ENCODE measurements at places on chromosomes 1 and 21. TPM values are rescaled to one million over a fixed set of nuclear protein-coding genes. Genes with fewer than 3 reads are reported as not detected.

TOR1AIP1 gene
- total RNA-seq = 87.6 TPM

- peaks cover 3% of the 10 kb centered on the region for H3K36me3 ChIP-seq
- no peak for DNase-seq
- H3K27ac ChIP-seq = no peak overlapping the region
- no peak overlapping the region for H3K4me3 ChIP-seq
Measured at GRCh38 chr1:93744299-93744988, 62.8 kb upstream of the BCAR3 start.

DNA sequence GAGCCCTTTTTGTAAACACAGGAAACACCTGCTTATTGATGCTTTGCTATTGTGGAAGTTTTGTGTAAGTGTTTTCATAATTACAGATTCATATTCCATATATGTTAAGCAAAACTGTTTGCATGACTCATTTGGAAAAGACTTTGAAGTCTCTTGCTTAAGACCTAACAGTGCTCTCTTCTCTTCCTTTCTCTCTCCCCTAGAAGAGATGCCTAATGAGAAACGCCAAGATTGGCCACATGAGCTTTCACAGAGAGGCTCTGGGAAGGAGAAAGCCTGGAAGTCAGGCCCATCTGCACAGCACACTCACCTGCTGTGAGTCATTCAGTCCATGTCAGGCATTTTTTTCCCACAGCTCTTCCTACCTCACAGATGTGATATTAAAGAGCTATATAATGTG is 101.6 kb upstream of the PALMD start:
- no peak overlapping the region for H3K4me3 ChIP-seq
- no peaks in the 10 kb centered on the region for H3K36me3 ChIP-seq
- H3K27me3 ChIP-seq = peaks cover 7% of the 10 kb centered on the region
- no peak overlapping the region for H3K27ac ChIP-seq
- DNase-seq = no peak

- no peak overlapping the region for H3K27ac ChIP-seq
- no peak overlapping the region for H3K4me3 ChIP-seq
- no peak for DNase-seq
- no peaks in the 10 kb centered on the region for H3K36me3 ChIP-seq
- peaks cover 6% of the 10 kb centered on the region for H3K4me1 ChIP-seq
Measured at GRCh38 chr1:8495928-8496401, 178.1 kb downstream of the SLC45A1 start.

KRTAP19-5 gene
- not detected for total RNA-seq

OLFML3 gene
- total RNA-seq = 1.2 TPM

TMCC2 gene
- 10.2 TPM for total RNA-seq

GRCh38 chr1:217660353-217661062 is 29.4 kb downstream of the SPATA17 start:
- peaks cover 9% of the 10 kb centered on the region for H3K4me1 ChIP-seq
- H3K36me3 ChIP-seq = no peaks in the 10 kb centered on the region
- H3K27ac ChIP-seq = peak overlapping the region; percentile 53
- no peak for DNase-seq
- H3K27me3 ChIP-seq = peaks cover 23% of the 10 kb centered on the region
- no peak overlapping the region for H3K4me3 ChIP-seq

NUDT4B gene
- not detected for total RNA-seq

GRCh38 chr1:170494369-170494768 is 37.6 kb upstream of the GORAB start:
- H3K27ac ChIP-seq = no peak overlapping the region
- DNase-seq = no peak
- H3K27me3 ChIP-seq = peaks cover 19% of the 10 kb centered on the region
- H3K4me3 ChIP-seq = no peak overlapping the region
- H3K4me1 ChIP-seq = peaks cover 7% of the 10 kb centered on the region
- H3K36me3 ChIP-seq = no peaks in the 10 kb centered on the region

DNA sequence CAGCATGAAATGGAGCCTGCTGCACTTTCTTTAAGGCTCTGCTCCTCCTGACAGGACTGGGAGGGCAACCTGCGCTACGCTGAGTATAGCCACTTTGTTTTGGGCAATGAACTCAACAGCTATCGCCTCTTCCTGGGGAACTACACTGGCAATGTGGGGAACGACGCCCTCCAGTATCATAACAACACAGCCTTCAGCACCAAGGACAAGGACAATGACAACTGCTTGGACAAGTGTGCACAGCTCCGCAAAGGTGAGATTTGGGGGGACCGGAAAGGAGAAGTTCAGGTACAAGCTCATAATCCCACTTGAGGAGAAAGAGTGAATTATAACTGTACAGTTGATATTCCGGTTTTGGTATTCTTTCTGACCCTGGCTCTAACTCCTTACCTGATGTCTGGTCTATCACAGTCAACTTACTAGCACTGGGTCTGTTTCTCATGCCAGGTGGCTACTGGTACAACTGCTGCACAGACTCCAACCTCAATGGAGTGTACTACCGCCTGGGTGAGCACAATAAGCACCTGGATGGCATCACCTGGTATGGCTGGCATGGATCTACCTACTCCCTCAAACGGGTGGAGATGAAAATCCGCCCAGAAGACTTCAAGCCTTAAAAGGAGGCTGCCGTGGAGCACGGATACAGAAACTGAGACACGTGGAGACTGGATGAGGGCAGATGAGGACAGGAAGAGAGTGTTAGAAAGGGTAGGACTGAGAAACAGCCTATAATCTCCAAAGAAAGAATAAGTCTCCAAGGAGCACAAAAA is 5.4 kb downstream of the ANGPTL7 start:
- no peak overlapping the region for H3K4me3 ChIP-seq
- DNase-seq = no peak
- H3K36me3 ChIP-seq = peaks cover 6% of the 10 kb centered on the region
- peaks cover 3% of the 10 kb centered on the region for H3K4me1 ChIP-seq
- H3K27me3 ChIP-seq = no peaks in the 10 kb centered on the region

TMEM81 gene
- total RNA-seq = 2.2 TPM

DNA sequence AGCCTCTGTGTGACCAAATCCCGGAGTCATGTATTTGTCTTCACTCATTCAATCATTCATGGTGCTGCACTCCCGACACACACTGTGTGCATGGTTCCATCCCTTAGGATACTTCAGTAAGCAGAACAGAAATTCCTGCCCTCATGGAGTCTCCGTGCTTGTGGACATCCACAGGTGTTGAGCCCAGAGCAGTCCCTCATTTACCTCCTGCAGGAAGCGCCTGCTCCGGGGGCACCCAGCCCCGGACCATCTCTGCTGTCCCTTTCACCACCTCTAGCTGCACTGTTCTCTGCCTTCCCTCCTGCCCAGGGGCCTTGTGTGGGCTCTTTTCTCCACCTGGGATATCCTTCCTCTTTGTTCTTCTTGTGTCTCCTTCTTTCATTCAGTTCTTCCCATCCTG is 9.5 kb upstream of the ZBTB21 start:
- peaks cover 14% of the 10 kb centered on the region for H3K27me3 ChIP-seq
- H3K36me3 ChIP-seq = peaks cover 3% of the 10 kb centered on the region
- no peak overlapping the region for H3K4me3 ChIP-seq
- peaks cover 3% of the 10 kb centered on the region for H3K4me1 ChIP-seq
- no peak overlapping the region for H3K27ac ChIP-seq

DNA sequence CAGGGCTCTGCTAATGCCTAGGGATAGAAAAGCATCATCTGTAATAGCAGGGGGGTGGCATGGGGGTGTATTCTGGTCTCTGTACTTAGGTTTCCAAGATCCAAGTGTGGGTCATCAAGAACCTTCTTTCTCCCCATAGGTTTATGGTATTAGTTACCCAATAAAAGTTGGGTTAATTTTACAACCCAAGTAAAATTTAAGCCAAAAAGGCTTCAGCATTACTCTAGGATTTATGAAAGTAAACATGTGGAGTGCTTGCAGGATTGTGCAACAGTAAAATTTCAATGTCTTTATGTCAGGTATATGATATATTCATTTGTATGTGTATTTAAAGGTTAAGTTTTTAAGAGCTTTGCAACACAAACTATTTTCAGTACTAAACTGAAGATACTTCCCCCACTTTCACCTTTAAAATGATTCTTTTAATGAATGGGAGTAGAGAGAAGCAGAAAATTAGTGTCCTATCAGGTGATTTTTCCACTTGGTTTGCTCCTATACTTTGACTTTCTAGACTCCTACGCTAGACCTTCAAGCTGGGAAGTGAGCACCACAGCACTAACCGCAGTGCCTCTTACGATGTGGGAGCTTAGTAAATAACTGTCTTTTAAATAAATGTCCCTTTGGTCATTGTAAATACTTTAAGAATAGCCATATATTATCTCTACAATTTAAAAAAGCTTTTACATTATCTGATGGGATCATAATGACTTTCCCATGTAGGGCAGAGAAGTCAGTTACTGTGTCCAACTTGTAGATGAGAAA is 67.8 kb upstream of the UBE2U start:
- DNase-seq = no peak
- H3K27me3 ChIP-seq = peaks cover 36% of the 10 kb centered on the region
- no peaks in the 10 kb centered on the region for H3K36me3 ChIP-seq
- no peak overlapping the region for H3K27ac ChIP-seq

DNA sequence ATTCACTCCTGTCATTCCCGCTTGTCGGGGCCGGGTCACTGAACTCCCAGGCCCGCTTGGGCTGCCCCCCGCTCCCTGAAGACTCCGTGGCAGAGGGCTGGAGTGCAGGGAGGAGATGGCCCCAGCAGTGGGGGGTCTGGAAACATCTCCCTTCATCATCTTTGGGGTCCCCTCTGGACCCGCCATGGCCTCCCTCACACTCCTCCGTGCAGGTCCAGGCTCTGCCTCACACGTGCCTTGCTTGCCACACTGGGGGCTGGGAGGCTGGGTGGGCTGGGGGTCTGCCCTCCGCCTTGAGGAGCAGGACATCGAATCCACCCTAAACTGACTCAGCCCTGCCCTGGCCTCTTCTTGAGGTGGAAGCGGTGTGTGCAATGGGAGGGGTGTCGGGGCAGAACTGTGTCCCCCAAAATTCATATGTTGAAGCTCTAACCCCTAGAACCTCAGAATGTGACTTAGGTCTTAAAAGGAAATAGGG is 35.2 kb downstream of the POFUT2 start:
- peaks cover 2% of the 10 kb centered on the region for H3K36me3 ChIP-seq
- no peak overlapping the region for H3K4me3 ChIP-seq
- H3K4me1 ChIP-seq = peaks cover 21% of the 10 kb centered on the region

DNA sequence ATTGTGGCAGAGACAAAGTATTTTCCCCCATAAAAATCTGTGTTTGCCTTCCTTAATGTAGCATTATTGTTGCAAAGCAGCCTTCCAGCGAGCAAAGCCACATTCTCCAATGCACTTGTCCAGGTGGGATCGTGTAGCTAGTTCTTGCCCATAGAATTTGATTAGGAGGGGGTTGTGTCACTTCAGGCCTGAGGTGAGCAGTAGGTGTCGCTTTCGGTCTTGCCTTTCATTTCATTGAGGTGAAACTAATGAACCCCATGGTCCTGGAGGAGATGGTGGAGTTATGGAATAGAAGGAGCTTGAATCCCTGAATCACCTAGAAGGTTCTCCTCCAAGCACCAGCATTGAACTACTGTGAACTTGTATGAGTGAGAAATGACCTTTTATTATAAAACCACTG is 318.9 kb upstream of the PBX1 start:
- no peak for DNase-seq
- no peaks in the 10 kb centered on the region for H3K27me3 ChIP-seq
- H3K27ac ChIP-seq = no peak overlapping the region
- H3K36me3 ChIP-seq = no peaks in the 10 kb centered on the region

GSTM2 gene
- total RNA-seq = 44.0 TPM

UMODL1 gene
- 0.23 TPM for total RNA-seq

DNA sequence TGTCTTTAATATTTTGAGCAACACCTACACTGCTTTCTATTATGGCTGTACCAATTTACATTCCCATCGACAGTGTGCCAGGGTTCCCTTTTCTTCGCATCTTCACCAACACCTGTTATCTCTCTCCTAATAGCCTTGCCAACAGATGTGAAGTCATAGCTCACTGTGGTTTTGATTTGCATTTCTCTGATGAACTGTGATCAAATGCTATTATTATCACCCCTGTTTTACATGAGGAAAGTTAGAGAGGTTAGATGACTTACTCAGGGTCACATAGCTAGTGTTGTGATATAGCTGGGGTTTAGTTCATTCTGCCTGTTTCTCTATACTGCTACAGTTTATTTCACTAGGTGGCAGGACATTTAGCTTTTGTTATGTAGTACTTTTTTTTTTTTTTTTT is 204.1 kb downstream of the FMN2 start:
- H3K36me3 ChIP-seq = no peaks in the 10 kb centered on the region
- H3K4me1 ChIP-seq = no peaks in the 10 kb centered on the region
- no peaks in the 10 kb centered on the region for H3K27me3 ChIP-seq
- no peak for DNase-seq
- H3K27ac ChIP-seq = no peak overlapping the region

DNA sequence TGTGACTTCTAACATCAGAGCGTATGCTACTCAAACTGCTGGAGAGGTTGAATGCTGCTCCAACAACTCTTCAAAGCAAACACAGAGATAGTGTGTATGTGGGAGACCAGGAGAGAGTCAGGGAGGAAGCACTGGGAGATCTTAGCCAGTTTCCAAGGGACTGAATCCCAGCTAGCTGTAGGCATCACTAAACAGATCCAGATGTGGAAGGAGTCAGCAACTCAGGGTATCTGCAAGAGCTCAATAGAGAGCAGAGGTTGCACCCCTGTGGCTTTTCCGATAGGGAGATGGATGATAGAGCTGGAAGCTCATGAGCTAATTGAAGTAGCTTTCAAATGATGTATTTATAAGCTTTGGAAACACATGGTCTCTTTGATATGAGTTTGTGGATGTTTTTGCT is 168.9 kb upstream of the HOOK1 start:
- H3K27ac ChIP-seq = no peak overlapping the region
- no peaks in the 10 kb centered on the region for H3K36me3 ChIP-seq
- H3K4me1 ChIP-seq = peaks cover 2% of the 10 kb centered on the region
- no peak overlapping the region for H3K4me3 ChIP-seq
- DNase-seq = no peak

VAMP3 gene
- total RNA-seq = 59.3 TPM

CHRM3 gene
- total RNA-seq = not detected

GRCh38 chr21:15050568-15051377 is 14.0 kb downstream of the NRIP1 start:
- peak overlapping the region; percentile 39 for H3K27ac ChIP-seq
- DNase-seq = no peak
- peaks cover 42% of the 10 kb centered on the region for H3K4me1 ChIP-seq

GRCh38 chr1:54122135-54122751 is 30.6 kb downstream of the CDCP2 start:
- H3K27me3 ChIP-seq = peaks cover 2% of the 10 kb centered on the region
- H3K27ac ChIP-seq = peak overlapping the region; percentile 54
- DNase-seq = no peak
- H3K4me3 ChIP-seq = peak overlapping the region; percentile 21
- no peaks in the 10 kb centered on the region for H3K36me3 ChIP-seq

LAD1 gene
- not detected for total RNA-seq

DNA sequence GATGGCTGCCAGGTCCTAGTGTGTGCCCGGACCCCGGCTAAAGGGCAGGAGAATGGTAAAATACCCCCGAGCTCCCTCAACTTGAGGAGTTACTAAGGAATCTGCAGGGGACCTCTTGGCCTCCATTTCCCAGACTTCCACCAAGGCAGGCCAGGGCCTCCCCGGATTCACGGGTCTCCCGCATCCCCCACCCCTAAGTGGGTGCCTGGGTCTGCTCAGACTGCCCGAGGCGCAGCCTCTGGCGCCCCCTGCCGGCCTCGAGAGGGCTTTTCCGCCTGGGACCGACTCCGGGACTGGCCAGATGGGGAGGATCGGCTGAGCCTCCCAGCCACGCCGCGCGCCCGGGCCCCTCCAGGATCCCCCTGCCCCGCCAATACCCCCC is 1.7 kb downstream of the PLEKHG5 start:
- H3K4me3 ChIP-seq = peak overlapping the region; percentile 89
- peak; percentile 72 for DNase-seq
- no peak overlapping the region for H3K27ac ChIP-seq
- H3K36me3 ChIP-seq = peaks cover 2% of the 10 kb centered on the region
- peaks cover 15% of the 10 kb centered on the region for H3K27me3 ChIP-seq

CCDC190 gene
- not detected for total RNA-seq

- DNase-seq = no peak
- peaks cover 41% of the 10 kb centered on the region for H3K27me3 ChIP-seq
- H3K4me3 ChIP-seq = no peak overlapping the region
- H3K27ac ChIP-seq = no peak overlapping the region
- peaks cover 15% of the 10 kb centered on the region for H3K4me1 ChIP-seq
Measured at GRCh38 chr1:244603498-244603897, 49.4 kb upstream of the DESI2 start.

All from T-helper 17 cell (primary cell).